Muscle of leg (tissue), 16 donors: ENCODE measurements at places on chromosomes 2 and 18. TPM values are rescaled to one million over a fixed set of nuclear protein-coding genes. Genes with fewer than 3 reads are reported as not detected.

DNA sequence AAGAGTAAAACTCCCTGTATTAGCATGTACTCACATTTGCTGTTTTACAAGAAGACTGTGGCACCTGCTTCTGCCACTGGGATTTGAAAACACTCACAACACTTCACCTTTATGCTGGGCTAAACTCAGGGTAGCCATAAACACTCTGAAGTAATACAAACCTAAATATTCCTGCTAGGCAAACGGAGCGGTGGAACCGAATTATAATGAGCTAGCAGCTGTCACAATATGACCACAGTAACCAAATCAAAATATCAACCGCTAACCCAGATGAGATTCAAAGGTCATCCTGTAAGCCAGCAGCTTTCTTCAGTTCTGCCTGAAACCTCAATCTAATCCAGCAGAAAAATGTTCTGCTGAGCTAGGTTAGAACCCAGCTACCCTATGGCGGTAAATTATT is 132.1 kb downstream of the TCF4 start:
- no peak for DNase-seq

The GAL3ST2 gene
- total RNA-seq, result 0.09 TPM

The SIX3 gene
- total RNA-seq, result not detected

GRCh38 chr2:173175222-173175621 is 99.6 kb downstream of the MAP3K20 start:
- no peak for DNase-seq

DNA sequence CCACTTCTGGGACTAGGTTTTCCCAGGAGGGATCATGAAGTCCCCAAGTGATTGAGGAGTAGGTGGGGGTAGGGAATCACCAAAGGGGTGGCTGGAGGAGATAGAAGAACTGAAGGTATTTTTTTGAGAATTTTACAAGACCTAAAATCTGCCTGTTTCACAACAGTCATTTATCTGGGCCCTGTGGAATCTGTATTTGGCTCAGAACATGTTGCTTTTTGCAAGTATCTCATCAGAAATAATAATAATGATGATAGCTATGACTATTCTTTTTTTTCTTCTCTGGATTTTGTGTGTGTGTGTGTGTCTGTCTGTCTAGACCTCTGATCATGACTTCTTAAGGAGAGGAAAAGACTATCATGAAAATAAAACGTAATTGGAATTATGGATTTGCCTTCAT is 13.9 kb downstream of the STON1 start:
- no peak for DNase-seq

The TBR1 gene
- not detected for total RNA-seq

GRCh38 chr2:204933735-204934374 is 388.6 kb downstream of the PARD3B start:
- DNase-seq, result no peak
